Activated CD4-positive, alpha-beta T cell treated with anti-CD3 and anti-CD28 coated beads, Interleukin-2, Interleukin-6, amounts not matched to agents 100 ng/mL and 50 ng/mL, durations not matched to agents 16 hours and 8 hours (primary cell): ENCODE measurements at places on chromosomes 7 and 10.

DNA sequence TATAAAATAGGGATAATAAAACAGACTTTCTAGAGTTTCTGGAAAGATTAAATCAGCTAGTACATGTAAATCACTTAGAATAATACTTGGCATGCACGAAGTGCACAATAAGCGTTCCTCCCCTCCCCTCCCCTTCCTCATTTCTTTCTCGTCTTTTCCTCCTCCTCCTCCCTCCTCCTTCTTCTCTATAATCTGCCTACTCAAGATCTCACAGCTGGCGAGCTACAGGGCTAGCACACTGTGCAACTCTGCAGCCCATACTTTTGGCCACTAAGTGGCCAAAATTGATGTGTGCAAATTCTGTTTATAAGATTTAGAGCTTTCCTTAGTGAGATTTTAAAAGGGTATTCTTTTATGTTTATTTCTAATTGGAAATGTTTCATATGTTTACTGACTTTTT is 565.3 kb downstream of the PHTF2 start:
- DNase-seq = no peak

DNA sequence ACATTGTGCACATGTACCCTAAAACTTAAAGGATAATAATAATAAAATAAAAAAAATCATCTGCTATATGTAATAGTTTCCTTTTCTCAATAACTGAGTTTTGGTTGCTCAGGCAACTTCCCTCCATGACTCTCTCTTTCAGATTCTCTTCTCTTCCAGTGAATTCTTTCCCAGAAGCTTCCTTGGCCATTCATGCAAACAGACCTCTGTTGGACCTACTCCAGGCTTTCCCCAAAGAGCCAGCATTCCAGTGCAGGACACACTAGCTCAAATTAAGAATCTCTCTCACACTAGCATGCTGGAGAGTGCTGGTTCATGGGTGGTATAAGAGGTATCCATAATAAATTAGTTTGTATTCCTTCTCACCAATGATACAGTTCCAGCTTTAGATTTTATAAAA is 31.0 kb upstream of the ZEB1 start:
- DNase-seq = no peak

DNA sequence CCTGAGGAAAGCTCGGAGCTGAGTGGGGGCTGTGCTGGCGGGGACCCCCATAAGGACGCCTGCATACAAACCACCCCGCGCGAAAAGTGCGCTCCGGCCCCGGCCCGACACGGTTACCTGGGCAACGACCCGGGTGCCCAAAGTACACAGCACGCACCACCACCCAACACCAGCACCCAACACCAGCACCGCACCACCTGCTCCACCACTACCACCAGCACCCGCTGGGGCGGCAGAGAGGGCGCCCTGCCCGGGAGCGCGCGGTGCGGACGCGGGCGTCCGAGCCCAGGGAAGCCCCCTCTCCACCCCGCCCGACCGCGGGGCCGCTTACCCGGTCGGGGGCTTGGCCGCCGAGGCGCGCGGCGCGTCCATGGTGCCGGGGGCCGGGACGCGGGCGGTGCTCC is 345 bp downstream of the COBL start:
- DNase-seq = peak; percentile 4

GRCh38 chr10:49140304-49141177 is 6.7 kb upstream of the FAM170B start:
- no peak for DNase-seq

GRCh38 chr7:7868572-7868899 is 100.1 kb upstream of the GLCCI1 start:
- no peak for DNase-seq

GRCh38 chr10:132283604-132284382 is 24.0 kb downstream of the STK32C start:
- no peak for DNase-seq

GRCh38 chr10:60446851-60447250 is 57.2 kb upstream of the ANK3 start:
- peak; percentile 40 for DNase-seq

DNA sequence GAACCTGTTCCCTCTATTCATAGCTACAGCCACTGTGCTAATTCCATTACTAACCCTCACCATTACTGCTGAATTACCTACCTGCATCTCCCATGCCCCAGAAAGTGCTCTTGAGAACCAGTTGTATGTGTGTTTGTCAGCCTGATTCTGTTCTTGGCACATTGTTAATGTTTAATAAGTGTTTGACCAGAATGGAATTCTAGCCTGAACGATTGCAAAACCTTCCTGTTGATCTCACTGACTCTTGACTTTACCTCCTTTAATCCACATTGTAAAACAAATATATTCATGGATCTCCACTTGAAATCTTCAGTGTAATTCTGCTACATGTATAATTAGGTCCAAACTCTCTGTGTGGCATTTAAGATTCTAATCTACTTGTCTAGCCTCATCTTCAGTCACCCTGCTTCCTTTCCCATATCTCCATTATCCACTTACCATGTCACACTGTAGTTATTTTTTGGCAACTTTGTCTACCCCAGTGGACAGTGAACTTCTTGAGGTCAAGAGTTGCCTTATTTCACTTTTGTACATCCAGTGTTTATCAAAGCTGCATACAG is 4.9 kb downstream of the ZNF277 start:
- DNase-seq = no peak

GRCh38 chr7:151936207-151936606 is 20.0 kb upstream of the GALNTL5 start:
- DNase-seq = peak; percentile 62

- DNase-seq = no peak
Observed at GRCh38 chr7:92496876-92497275, 19.1 kb upstream of the ERVW-1 start.

DNA sequence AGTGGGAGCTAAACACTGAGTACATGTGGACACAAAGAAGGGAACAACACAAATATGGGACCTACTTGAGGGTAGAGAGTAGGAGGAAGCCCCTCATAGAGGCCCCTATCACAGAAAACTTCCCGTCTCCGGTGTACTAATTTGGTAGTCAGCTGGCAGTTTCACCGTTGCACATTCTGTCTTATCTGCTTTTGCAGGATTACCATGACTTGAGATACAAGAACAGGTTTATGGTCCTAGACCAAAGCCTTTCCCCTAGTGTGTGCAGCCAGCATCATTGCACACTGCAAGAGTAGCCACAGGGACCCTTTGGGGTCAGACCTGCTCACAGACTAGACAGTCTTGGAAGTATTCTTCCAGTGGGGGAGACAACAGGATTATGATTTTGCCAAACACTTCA is 5.9 kb upstream of the IFIT1B start:
- no peak for DNase-seq

DNA sequence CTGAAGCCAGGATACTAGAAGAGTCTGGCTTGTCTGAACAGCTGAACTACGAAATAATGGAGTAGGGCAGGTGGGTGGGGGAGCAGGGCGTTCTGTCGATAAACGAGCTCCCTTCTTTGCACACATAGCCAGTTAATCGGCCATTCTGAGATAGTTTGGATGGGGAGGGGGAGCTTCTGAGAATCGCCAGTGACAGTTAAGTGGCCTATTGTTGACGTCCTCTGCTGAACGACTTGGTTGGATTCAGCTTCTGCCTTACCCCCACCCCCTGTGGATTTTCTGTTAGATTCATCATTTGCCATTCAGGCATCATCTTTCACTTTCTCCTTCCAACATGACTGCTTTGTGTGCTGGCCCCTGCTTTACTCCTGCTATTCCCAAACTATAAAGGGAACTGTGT is 520 bp downstream of the CPA5 start:
- no peak for DNase-seq

- no peak for DNase-seq
Observed at GRCh38 chr10:78765726-78766335, 302.9 kb upstream of the ZMIZ1 start.

GRCh38 chr7:127858915-127859189 is 172.4 kb downstream of the LRRC4 start:
- no peak for DNase-seq

DNA sequence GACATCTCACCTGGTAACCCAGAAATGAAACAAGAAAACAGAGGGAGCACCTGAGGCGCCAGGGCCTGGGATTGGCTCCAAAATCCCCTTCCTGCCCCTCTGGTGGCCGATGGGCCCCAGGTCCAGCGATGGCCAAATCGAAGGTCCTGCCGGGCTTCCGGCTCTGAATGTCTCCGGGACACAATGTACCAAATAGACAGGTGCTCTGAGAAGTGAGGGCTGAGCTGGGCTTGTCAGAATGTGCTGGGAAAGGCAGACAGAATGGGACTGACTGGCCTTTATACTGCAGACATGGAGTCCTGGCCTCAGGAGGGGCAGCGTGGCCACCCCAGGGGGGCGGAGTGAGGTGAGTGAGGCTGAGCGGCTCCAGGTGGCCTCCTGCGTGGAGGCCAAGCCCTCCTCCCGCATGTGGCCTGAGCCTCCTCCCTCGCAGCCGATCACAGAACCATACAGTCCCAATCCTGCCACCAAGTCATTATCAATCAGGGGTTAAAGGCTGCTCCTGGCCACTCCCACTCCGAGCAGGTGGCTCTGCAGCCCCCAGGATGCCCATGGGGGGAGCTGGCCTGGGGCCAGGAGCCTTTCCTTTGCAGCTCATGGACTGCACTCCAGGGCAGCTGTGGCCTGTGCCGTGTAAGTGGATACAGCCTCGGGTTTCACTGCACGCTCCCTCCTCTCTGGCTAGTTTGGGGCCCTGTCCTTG is 185.5 kb downstream of the ADARB2 start:
- no peak for DNase-seq

DNA sequence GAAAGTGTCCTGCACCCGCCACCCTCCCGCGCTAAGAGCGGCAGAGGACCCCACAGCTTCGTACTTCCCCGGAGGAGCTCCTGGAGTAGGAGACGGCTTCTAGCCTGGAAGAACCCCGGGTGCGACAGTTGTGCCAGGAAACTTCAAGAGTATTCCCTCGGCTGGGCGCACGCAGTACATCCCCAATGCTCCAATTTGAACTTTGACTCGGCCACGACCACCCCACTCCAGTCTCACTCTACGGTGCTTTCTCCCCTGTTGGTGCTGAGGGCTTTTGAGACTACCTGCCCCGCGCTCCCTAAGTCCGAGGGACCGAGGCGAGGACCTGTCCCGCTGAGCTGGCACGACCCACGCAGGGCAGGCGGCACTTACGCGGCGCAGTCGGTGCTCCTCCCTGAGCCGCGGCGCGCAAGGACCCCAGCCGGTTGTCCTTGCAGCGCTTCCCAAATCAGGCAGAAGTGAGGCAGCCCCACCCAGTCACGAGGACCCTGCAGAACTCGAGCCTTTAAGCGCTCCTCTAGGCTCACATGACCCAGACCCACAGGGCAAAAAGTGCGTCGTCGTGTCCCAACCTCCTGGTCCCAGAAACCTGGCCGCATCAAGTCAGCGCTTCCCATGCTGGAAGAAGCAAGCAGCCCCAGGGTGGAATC is at the start of gene CPVL:
Gene CPVL (minus strand): TSS at position 481 of the 650 bp plus-strand sequence. CDS start 25,476 bp downstream, outside the sequence.
- peak; percentile 20 for DNase-seq

GRCh38 chr7:20558963-20559716 is 56.3 kb upstream of the ABCB5 start:
- DNase-seq = no peak

DNA sequence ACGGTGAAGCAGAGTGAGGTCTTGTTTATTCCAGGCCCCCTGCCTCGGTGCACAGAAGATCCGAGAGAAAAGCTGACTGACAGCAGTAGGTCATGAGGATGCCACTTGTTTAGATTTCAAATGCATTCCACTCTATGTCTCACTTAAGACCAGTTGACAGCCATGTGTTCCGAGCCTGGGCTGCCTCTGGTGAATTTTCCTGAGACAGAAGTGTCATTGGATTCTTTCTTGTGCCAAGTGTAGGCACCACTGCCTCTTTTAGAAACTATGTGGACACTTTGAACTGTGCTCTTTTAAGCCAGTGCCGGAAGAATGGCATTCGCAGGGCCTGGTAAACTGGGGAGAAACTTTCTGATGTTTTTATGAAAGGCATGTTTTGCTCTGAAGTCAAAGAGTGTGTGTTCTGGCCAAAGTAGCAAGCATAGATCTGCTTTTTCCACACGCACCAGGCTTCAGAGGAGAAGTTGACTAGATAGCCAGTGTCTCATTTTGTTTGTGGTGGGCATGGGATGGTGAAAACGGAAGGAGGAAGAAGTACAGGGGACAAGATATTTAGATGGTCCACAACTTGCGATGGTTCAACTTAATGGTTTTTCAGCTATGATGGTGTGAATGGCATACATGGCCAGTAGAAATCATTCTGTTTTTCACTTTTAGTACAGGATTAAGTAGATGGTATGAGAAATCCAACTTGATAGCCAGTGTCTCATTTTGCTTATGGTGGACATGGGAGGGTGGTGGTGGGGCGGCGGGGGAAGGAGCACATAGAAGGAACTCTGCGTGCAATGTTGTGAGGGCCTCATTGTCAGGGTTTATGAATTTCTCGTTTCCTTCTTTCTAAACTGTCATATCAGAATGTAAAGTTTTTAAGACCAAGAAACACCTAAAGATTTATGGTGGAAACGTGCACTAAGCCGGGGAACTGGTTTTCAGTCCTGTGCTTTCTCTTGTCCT is 41.5 kb downstream of the CYP17A1 start:
- DNase-seq = no peak

GRCh38 chr7:1818575-1819258 is 148.6 kb downstream of the ELFN1 start:
- DNase-seq = no peak

- no peak for DNase-seq
Observed at GRCh38 chr10:98080494-98080893, 50.1 kb upstream of the CRTAC1 start.

GRCh38 chr7:77696057-77696642 is at the start of gene RSBN1L:
Gene RSBN1L, plus strand, starts transcription at chr7:77696459. Its CDS starts 11 bp downstream, at chr7:77696470.
- peak; percentile 99 for DNase-seq

DNA sequence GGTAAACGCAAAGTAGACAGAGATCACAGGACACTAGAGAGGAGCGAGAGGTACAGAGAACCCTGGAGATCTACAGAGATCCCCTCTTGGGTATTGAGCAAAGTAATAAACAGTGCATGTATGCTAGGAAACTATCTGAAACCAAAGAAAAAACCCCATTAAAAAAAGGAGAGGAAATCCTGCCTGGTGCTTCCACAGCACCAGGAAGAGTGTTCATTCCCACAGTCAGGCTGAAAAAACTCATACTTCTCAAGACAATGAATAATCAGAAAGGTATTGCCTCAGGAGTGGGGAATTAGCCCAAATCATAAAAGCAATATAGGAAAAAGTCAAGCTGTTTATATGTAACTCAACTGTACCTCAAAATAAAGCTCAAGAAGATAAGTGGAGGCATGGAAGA is 59.1 kb downstream of the ANKRD26 start:
- no peak for DNase-seq

GRCh38 chr7:55172161-55172560 is 153.3 kb downstream of the EGFR start:
- no peak for DNase-seq

GRCh38 chr10:1316121-1316808 is 260.1 kb downstream of the WDR37 start:
- DNase-seq = no peak

DNA sequence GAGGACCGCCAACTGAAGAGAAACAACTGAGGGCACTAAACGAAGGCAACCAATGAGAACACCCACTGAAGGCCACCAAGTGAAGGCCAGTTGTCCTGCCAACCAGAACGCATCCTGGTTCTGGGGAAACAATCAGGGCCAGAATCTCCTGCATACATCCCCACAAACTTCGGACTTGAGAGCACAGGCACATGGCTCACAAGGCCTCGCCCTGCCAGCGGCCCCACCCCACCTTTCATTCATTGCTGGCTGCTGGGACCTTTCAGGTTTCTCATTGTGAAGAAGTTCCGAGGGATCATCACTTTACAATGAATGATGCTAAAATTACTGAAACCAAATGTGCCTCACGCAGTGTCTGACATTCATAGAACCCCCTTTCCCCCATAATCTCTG is 79.2 kb upstream of the ABI1 start:
- no peak for DNase-seq
